ENCODE measurements at places on chromosomes 12 and 14. TPM values are rescaled to one million over a fixed set of nuclear protein-coding genes. Genes with fewer than 3 reads are reported as not detected.

TTC6 gene
- total RNA-seq = not detected

TMEM179 gene
- not detected for total RNA-seq

DNA sequence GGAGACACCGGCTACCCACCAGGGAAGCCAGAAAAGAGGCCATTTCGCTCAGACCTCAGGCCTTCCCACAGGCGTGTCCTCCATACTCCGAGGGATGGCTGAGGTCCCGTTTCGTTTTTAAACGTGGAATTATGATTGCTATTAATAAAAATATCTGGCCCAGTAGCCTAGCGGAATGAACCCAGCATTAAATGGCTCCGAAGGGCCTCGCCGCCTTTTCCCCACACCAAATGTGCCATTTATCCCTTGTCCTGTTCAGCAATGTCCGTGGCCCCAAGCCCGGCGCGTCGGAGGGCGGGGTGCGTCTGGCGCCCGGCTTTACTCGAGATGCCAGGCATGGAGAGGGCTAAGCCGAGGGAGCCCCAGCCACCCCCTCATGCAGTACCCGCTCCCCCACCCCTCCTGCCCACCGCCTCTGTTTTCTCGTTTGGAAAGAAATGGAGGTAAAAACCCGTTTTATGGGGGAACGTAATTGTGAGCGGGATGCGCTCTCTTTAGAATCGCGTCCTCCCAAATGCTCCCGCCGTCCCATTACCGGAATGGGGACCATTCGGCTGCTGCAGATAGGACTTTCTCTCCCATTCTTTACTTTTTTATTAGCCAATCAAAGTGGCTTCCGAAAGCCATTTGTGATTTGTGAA is 5.7 kb downstream of the HOXC8 start:
- peaks cover 10% of the 10 kb centered on the region for H3K4me1 ChIP-seq
- peaks cover 35% of the 10 kb centered on the region for H3K27me3 ChIP-seq
- DNase-seq = no peak
- no peak overlapping the region for H3K4me3 ChIP-seq
- no peak overlapping the region for H3K27ac ChIP-seq

C14orf93 gene
- total RNA-seq = 11.1 TPM

PROX2 gene
- 0.33 TPM for total RNA-seq

IKBIP gene
- 17.3 TPM for total RNA-seq

DNA sequence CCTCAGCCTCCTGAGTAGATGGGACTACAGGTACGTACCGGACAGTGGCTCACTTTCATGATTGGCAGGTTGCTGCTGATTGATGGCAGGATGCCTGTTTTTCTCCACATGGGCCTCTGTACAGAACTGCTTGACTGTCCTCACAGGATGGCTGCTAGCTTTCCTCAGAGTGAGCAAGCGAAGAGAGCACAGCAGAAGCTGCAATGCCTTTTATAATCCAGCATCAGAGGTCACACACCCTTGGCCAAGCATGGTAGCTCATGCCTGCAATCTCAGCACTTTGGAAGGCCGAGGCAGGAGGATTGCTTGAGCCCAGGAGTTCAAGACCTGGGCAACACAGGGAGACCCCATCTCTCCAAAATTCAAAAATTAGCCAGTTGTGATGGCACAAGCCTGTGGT is 31.0 kb downstream of the ARF6 start:
- peaks cover 6% of the 10 kb centered on the region for H3K4me1 ChIP-seq
- no peak for DNase-seq
- no peak overlapping the region for H3K27ac ChIP-seq
- no peaks in the 10 kb centered on the region for H3K36me3 ChIP-seq
- no peak overlapping the region for H3K4me3 ChIP-seq

RIMBP2 gene
- total RNA-seq = 0.41 TPM

DNA sequence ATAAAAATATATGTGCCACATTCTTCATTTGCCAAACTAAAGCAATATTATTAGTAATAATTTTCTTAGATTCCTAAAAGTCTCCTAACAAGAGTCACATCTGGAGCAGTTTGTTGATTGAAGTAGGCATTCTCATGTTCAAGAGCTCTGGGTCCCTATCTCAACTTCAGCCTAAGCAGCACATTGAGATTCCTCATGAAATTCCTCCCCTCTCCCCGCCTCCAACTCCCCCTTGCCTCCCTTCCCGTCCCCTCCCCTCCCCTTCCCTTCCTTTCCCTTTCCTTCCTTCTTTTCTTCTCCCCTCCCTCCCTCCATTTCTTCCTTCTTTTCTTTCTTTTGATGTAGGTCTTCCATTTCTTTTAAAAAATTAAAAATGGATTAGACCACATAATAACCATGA is 48.7 kb upstream of the NAV3 start:
- H3K36me3 ChIP-seq = no peaks in the 10 kb centered on the region
- no peak overlapping the region for H3K27ac ChIP-seq
- DNase-seq = no peak
- H3K4me1 ChIP-seq = no peaks in the 10 kb centered on the region
- H3K4me3 ChIP-seq = no peak overlapping the region

ATG101 gene
- 33.8 TPM for total RNA-seq

GRCh38 chr14:99564256-99564925 is 39.6 kb downstream of the CCDC85C start:
- DNase-seq = no peak
- peaks cover 11% of the 10 kb centered on the region for H3K4me1 ChIP-seq
- H3K4me3 ChIP-seq = no peak overlapping the region
- H3K27ac ChIP-seq = no peak overlapping the region
- H3K36me3 ChIP-seq = no peaks in the 10 kb centered on the region
- no peaks in the 10 kb centered on the region for H3K27me3 ChIP-seq

DPF3 gene
- 3.2 TPM for total RNA-seq

DNA sequence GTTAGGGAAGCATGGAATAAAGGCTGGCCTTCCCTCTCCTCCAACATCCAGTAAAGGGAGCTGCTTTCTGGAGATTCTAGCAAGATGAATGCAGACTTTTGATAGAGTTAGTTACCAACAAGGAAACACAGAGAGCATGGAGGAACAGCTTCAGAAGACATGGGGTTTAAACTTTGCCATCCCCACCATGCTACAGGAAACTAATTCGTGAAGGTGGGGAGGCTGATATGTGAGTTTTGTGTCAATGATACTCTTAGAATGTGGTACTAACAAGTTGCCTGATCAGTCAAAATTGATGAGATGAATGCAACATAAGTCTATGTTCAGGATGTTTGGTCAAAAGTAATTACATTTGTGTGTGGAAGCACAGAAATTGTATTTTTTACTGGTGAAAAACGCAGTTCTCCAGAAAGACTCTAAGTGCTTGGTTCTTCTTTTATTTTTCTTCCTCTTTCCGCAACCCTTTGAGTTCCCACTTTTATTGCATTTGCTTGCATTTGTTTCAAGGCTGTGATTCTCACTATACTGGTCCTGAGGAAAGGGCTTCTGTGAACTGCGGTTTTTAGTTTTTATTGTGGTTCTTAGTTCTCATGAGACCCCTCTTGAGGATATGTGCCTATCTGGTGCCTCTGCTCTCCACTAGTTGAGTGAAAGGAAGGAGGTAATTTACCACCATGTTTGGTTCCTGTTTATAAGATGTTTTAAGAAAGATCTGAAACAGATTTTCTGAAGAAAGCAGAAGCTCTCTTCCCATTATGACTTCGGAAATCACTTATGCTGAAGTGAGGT is at the start of gene CLEC4A:
Gene CLEC4A, plus strand, starts transcription at position 494 of the 789 bp plus-strand sequence. Its CDS starts 262 bp downstream, at position 756.
- no peak for DNase-seq
- peak within 1 kb of the TSS; percentile 35 for H3K27ac ChIP-seq
- peaks cover 6% of the 10 kb centered on the region for H3K4me1 ChIP-seq
- H3K36me3 ChIP-seq = no peaks in the 10 kb centered on the region
- H3K4me3 ChIP-seq = peak within 1 kb of the TSS; percentile 61
- H3K27me3 ChIP-seq = no peaks in the 10 kb centered on the region

GRCh38 chr12:3253682-3254275 is 176.6 kb downstream of the TSPAN9 start:
- H3K36me3 ChIP-seq = no peaks in the 10 kb centered on the region
- DNase-seq = no peak
- H3K27me3 ChIP-seq = no peaks in the 10 kb centered on the region
- no peak overlapping the region for H3K27ac ChIP-seq
- no peak overlapping the region for H3K4me3 ChIP-seq
- H3K4me1 ChIP-seq = peaks cover 3% of the 10 kb centered on the region

- no peak overlapping the region for H3K27ac ChIP-seq
- H3K4me1 ChIP-seq = no peaks in the 10 kb centered on the region
- no peak for DNase-seq
- H3K4me3 ChIP-seq = no peak overlapping the region
- peaks cover 2% of the 10 kb centered on the region for H3K27me3 ChIP-seq
Observed at GRCh38 chr12:98819821-98820404, 174.8 kb downstream of the APAF1 start.

KRT3 gene
- not detected for total RNA-seq

DNA sequence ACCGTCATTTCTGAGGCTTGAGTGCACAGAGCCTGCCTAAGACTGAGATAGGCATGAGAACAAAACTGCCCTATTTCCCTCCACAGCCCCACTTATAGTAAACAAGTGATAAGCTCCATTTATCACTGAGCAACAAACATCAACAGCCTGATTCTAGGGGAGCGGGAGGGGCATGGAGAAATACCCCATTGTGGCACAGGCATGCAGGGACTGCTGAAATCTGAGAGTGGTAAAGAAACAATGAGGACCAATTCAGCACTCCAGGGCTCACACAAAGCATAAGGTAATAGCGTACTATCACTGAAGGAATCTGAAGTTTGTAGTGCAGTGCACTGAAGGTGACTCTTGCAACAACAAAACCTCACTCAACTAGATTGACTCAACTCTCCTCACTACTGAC is 186.7 kb downstream of the ANO2 start:
- H3K27me3 ChIP-seq = no peaks in the 10 kb centered on the region
- DNase-seq = no peak
- no peaks in the 10 kb centered on the region for H3K4me1 ChIP-seq

DNA sequence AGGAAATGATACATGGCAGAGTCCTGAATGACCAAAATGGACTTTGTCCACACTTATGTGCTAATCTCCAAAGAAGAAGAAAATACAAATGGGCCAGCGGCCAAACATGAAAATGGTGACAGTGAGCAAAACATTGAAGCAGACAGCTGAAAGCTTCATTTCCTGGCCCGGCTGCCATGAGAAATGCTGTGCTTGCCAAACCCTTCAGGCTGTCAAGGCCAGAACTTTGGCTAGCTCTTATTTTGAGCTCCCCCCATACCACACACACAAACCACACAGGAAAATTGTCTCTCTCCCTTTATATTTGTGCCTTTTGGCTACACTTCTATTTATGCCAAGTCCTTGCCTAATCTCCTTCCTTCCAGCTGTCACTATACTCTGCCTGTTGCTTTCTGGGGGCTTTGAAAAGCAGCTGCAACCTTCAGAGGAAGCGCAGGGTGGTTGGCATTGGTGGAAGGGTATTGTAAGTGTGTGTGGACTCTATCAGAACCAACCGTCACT is 323.8 kb downstream of the RAD51B start:
- H3K27ac ChIP-seq = no peak overlapping the region
- H3K36me3 ChIP-seq = no peaks in the 10 kb centered on the region
- DNase-seq = no peak
- H3K4me1 ChIP-seq = no peaks in the 10 kb centered on the region
- no peak overlapping the region for H3K4me3 ChIP-seq

- H3K36me3 ChIP-seq = no peaks in the 10 kb centered on the region
- no peaks in the 10 kb centered on the region for H3K27me3 ChIP-seq
- H3K4me1 ChIP-seq = peaks cover 13% of the 10 kb centered on the region
- no peak overlapping the region for H3K27ac ChIP-seq
- DNase-seq = no peak
- H3K4me3 ChIP-seq = no peak overlapping the region
Observed at GRCh38 chr12:48854488-48854887, 2.5 kb upstream of the DDX23 start.

SCNN1A gene
- 0.56 TPM for total RNA-seq

BIN2 gene
- total RNA-seq = 28.1 TPM

- no peaks in the 10 kb centered on the region for H3K4me1 ChIP-seq
- H3K4me3 ChIP-seq = no peak overlapping the region
- no peaks in the 10 kb centered on the region for H3K36me3 ChIP-seq
- no peaks in the 10 kb centered on the region for H3K27me3 ChIP-seq
- no peak overlapping the region for H3K27ac ChIP-seq
- DNase-seq = no peak
Observed at GRCh38 chr12:99911081-99911480, 73.7 kb downstream of the ANKS1B start.

RTRAF gene
- total RNA-seq = 265 TPM

KCNMB4 gene
- total RNA-seq = 0.13 TPM

DNA sequence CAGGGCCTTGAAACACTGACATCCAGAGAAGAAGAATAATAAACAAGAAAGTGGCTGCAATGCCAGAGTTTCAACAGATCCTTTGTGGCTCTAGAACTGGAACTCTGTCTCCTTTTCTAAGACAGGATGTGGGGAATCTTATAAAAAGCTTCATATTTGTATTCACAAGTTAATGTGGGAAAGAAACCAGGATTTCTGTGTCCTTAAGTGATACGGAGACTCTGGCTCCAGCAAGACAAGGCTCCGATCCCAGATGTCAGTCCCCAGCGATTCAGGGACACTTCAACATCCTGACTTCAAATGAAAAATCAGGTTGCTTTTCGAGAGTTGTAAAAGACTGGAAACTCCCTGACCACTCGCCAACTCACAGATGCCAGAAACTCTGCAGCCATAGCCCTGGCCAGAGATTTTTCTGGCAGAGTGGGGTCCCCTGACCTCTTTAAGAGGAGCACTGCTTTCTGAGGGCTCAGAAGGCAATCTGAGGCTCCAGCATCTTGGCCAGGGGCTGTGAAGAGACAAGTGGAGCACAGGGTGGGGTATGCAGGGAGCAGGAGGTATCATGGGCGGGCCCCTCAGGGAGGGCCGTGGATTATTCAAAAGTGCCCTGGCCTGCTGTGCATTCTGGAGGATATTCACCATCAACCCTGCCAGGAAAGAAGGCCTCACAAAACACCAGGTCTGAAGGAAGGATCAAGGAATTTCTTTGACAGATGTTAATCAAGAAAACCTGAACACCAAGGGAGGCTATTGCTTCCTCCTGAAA is 53.3 kb downstream of the TMX1 start:
- H3K4me1 ChIP-seq = peaks cover 5% of the 10 kb centered on the region
- no peak overlapping the region for H3K4me3 ChIP-seq
- no peak overlapping the region for H3K27ac ChIP-seq
- H3K36me3 ChIP-seq = no peaks in the 10 kb centered on the region
- no peaks in the 10 kb centered on the region for H3K27me3 ChIP-seq

INSM2 gene
- total RNA-seq = not detected

GRCh38 chr14:62532181-62532580 is 513.1 kb downstream of the KCNH5 start:
- H3K36me3 ChIP-seq = no peaks in the 10 kb centered on the region
- no peaks in the 10 kb centered on the region for H3K4me1 ChIP-seq
- no peaks in the 10 kb centered on the region for H3K27me3 ChIP-seq
- H3K27ac ChIP-seq = no peak overlapping the region

GRCh38 chr12:122523280-122523679 is 3.5 kb downstream of the RSRC2 start:
- peak overlapping the region; percentile 69 for H3K4me3 ChIP-seq
- 0 out of 2 replicates have a peak overlapping the region, but pooled peaks have one; percentile 6 for H3K27ac ChIP-seq
- peaks cover 6% of the 10 kb centered on the region for H3K4me1 ChIP-seq
- no peak for DNase-seq
- peaks cover 42% of the 10 kb centered on the region for H3K36me3 ChIP-seq
- no peaks in the 10 kb centered on the region for H3K27me3 ChIP-seq

- H3K4me1 ChIP-seq = no peaks in the 10 kb centered on the region
- no peak overlapping the region for H3K4me3 ChIP-seq
- H3K27me3 ChIP-seq = no peaks in the 10 kb centered on the region
- H3K27ac ChIP-seq = no peak overlapping the region
- no peak for DNase-seq
Observed at GRCh38 chr14:82999802-83000201, 1466.1 kb upstream of the SEL1L start.

GRCh38 chr12:94575645-94576403 is 74.5 kb downstream of the TMCC3 start:
- no peak for DNase-seq
- peaks cover 32% of the 10 kb centered on the region for H3K36me3 ChIP-seq
- H3K27me3 ChIP-seq = no peaks in the 10 kb centered on the region
- no peaks in the 10 kb centered on the region for H3K4me1 ChIP-seq
- H3K4me3 ChIP-seq = no peak overlapping the region
